ENCODE measurements at places on chromosomes 2 and 18.

GRCh38 chr18:57780706-57781347 lies 22.3 kb downstream of the ATP8B1 start:
- no peak for DNase-seq

- no peak for DNase-seq
These were observed 148.3 kb downstream of the KCNJ3 start for GRCh38 chr2:154846842-154847241.

GRCh38 chr2:228507870-228508269 lies 326.4 kb upstream of the SPHKAP start:
- DNase-seq: no peak

DNA sequence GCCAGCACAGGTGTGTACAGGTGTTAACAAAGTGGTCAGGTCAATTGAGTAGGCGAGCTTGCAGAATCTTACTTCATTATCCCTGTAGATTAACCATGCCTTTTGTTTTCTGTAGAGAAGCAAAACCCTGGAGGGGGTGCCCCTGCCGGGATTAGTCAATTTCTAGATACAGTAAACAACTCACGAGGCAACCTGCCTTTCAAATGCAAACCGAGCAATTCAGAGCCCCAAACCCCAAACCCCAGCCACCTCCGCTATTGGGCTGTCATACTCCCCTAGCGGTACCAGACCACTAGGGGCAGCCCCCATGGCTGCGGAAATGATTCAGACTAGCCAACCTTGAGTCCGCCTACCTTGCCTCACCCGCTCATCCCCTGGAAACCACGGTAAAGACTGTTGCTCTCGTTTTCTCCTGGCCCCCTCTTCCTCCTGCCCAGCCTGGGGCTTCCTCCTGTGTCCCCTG lies 61.4 kb upstream of the KIF5C start:
- no peak for DNase-seq

DNA sequence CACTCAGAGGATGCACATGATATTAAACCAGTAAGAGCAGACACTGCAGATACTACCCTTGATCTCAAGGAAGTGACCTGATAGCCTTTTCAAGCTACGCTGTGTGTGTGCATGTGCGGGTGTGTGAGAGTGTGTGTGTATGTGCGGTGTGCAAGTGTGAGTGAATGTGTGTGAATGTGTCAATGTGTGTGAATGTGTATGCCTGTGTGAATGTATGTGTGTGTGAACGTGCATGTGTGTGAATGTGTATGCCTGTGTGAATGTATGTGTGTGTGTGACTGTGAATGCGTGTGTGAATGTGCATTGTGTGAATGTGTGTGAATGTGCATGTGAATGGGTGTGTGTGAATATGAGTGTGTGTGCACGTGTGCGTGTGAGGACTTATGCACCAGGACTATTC lies 53.8 kb downstream of the KCNG2 start:
- no peak for DNase-seq
